Breast epithelium (tissue), 4 donors: ENCODE measurements at places on chromosomes 6 and 20. TPM values are rescaled to one million over a fixed set of nuclear protein-coding genes. Genes with fewer than 3 reads are reported as not detected.

- H3K36me3 ChIP-seq: no peaks in the 10 kb centered on the region
- no peak overlapping the region for H3K27ac ChIP-seq
- no peak for DNase-seq
- no peak overlapping the region for H3K4me3 ChIP-seq
Measured at GRCh38 chr20:5886788-5887187, 63.5 kb downstream of the TRMT6 start.

DNA sequence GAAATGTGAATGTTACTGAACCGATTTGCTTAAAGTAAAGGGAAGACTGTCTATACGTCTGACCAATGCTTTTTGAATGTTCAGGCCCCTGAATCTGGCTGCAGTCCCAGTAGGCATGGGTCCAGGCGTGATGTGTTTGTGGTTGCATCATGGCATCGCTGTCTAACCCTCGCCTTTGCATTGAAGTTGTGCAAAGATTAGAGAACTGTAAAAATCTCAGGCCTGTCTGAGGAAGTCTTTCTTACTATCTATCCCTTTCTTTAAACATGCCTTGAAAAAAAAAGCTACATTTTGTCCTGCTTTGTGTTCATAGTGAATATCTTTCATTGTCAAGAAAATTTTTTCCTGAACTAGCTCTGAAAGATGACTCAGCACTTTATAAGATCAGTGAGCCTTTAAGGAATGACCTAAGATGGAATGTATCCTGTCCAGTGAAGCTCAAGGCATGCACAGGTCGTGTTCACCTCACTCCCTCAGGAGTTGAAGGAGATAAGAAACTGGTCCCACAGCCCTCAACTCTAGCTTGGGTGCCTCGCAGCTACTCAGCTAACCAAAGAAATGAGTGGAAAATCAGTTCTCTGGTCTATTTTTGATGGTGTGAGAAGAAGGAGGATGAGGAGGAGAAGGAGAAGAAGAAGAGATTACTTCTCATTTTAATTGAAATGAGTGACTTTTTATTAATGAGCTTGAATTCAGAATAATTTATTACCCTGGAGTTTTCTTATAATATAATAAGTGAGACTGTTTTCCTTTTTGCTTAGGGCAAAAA lies 48.6 kb downstream of the TPD52L1 start:
- H3K4me1 ChIP-seq: peaks cover 12% of the 10 kb centered on the region
- DNase-seq: no peak
- no peak overlapping the region for H3K4me3 ChIP-seq

DNA sequence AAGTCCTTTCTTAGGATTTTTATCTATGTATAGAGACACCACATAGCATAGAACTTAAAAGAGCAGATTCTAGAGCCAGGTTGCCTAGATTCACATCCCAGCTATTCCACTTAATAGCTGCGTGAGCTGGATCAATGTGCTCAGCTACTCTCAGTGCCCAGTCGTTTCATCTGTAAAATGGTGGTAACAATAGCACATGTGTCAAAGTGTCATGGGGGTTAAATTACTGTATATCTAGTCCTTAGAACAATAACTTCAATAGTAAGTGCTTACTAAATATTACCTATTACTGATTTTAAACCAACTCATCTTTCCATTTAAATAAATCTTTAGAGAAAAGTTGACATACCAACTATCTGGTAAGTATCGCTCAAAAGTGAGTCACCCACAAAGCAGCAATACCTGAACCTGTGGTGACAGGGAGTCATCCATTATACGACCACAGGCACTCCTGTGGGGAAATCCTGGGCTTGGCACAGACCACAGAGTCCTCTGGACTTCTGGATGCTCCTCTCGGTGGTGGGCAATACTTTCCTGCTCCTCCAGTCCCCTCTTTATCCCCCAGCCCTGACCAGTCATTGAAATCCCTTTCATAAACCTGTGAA lies 154.8 kb downstream of the PDSS2 start:
- no peaks in the 10 kb centered on the region for H3K27me3 ChIP-seq
- H3K4me3 ChIP-seq: no peak overlapping the region
- H3K4me1 ChIP-seq: no peaks in the 10 kb centered on the region
- no peak for DNase-seq
- no peaks in the 10 kb centered on the region for H3K36me3 ChIP-seq

DNA sequence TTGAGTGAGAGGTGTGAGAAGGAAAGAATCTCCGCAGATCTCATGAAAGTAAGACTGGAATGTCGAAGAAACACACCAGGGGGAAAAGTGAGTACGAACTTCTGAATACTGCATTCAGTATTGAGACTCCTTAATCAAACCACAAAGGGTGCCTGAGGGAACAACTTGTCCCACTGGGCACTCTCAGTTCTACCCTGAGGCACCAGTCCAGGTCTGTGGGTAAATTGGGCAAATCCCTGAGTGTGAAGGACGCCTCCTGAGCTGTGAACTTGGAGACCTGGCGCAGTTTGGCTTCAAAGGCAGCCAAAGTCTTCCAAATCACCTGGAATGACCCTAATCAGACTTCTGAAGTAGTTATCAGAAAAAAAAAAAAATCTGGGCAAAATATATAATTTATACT lies 329.7 kb downstream of the BTBD9 start:
- H3K27me3 ChIP-seq: no peaks in the 10 kb centered on the region
- peaks cover 9% of the 10 kb centered on the region for H3K4me1 ChIP-seq
- H3K4me3 ChIP-seq: no peak overlapping the region
- no peak overlapping the region for H3K27ac ChIP-seq
- DNase-seq: no peak

DNA sequence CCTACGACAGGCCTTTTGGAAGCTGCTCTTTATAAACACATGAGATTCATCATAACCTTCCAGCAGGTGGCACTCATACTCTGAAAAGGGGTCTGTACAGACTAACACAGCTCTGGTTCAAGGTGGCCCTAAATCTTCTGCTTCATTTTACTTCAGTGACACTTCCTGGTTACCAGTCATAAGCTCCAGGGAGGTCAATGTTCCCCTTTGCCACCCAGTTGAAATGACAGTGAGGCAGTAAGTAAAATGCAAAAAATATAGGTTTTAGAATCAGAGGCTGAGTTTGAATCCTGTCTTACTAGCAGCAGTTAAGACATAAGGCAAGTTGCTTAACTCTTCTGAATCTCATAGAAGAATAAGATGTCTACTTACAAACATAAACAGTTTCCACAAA lies 132.8 kb downstream of the CDK19 start:
- H3K4me1 ChIP-seq: no peaks in the 10 kb centered on the region
- DNase-seq: no peak
- no peak overlapping the region for H3K27ac ChIP-seq
- no peaks in the 10 kb centered on the region for H3K27me3 ChIP-seq
- H3K36me3 ChIP-seq: no peaks in the 10 kb centered on the region
- H3K4me3 ChIP-seq: no peak overlapping the region

- no peaks in the 10 kb centered on the region for H3K4me1 ChIP-seq
- H3K4me3 ChIP-seq: no peak overlapping the region
- no peaks in the 10 kb centered on the region for H3K27me3 ChIP-seq
- DNase-seq: no peak
Measured at GRCh38 chr6:112899541-112899940, 552.4 kb downstream of the RFPL4B start.

GRCh38 chr20:44409132-44409600 lies 53.7 kb downstream of the HNF4A start:
- H3K4me3 ChIP-seq: no peak overlapping the region
- peaks cover 5% of the 10 kb centered on the region for H3K27me3 ChIP-seq
- no peak for DNase-seq
- no peaks in the 10 kb centered on the region for H3K36me3 ChIP-seq

Gene RIMS4
- 0.66 TPM for total RNA-seq

Gene TNFRSF6B
- total RNA-seq: 7.4 TPM

Gene MKKS
- 14.9 TPM for total RNA-seq
